Psoas muscle (tissue), 8 donors: ENCODE measurements at places on chromosomes 4 and X.

GRCh38 chrX:48800574-48801279, 1.1 kb upstream of the HDAC6 start:
- no peak for DNase-seq

- no peak for DNase-seq
These were observed 1.7 kb downstream of the MTMR1 start for GRCh38 chrX:150694738-150695410.

DNA sequence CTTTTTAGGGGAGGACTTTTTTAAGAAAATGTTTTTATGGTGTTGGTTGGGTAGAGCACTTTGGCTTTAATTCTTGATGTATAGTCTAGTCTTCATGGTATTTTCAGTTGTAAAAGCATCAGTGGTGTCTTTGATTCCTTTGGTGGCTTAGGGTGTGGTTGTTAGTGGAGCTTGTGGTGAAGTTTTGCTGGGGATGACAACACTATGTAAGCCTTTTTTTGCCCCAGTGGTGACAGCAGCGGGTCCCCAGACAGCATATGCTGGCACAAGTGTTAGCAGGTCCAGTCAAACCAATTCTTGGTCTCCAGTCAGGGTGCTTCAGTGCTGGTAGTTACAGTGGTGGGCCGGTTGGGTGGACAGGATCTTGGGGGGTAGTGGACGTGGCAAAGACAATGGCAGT, 52.0 kb downstream of the CHIC1 start:
- no peak for DNase-seq

DNA sequence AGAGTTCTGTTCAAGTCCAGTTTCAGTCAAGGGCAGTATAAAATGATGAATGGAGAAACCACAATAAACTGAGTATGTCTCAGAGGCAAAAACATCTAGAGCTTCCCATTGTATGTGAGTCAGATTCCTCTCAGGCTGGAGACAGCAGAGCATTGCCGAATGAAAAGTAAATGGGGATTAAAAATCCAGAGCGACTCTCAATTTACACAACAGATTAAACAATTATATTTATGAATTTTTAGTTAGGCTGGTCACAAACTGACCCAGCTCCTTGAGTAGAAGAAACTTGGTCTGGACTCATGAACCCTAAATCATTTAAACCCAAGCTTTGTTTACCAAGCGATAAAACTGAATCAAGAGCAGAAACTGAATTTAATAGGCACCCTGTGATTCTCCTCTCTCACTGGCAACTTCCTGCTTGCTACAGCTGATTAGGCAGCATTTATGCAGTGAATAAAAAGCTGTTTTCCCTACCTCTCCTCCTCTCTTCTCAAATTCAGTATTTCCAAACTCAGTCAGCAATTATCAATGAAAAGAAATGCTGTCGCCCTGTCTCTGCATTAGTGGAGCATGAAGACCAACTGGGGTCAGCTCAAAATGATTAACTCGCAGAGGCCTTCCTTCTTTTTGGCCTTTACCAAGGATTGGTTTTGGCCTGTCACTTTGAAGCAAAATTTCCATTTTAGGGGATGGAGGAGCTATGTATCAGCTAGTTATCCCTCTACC, 568.0 kb downstream of the PDHA2 start:
- no peak for DNase-seq

- DNase-seq = no peak
These were observed 21.0 kb downstream of the MAOA start for GRCh38 chrX:43676971-43677572.

GRCh38 chr4:170872794-170873193, 783.0 kb upstream of the AADAT start:
- no peak for DNase-seq

- no peak for DNase-seq
These were observed 163.4 kb downstream of the AREG start for GRCh38 chr4:74608151-74608949.

DNA sequence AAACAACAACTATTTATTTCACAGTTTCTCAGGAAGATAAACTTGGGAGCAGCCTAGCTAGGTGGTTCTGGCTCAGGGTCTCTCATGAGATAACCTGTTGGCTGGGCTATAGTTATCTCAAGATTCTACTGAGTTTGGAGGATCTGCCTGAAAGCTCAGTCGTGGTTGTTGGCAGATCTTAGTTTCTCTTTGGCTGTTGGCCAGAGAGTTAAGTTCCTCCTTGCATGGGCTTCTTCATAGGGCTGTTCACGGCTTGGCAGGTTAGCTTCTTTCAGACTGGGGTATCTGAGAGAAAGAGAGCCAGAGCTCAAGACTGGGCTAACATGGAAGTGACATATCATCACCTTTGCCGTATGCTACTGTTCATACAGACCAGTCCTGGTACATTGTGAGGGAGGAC, 28.7 kb downstream of the SEC24B start:
- DNase-seq = no peak

DNA sequence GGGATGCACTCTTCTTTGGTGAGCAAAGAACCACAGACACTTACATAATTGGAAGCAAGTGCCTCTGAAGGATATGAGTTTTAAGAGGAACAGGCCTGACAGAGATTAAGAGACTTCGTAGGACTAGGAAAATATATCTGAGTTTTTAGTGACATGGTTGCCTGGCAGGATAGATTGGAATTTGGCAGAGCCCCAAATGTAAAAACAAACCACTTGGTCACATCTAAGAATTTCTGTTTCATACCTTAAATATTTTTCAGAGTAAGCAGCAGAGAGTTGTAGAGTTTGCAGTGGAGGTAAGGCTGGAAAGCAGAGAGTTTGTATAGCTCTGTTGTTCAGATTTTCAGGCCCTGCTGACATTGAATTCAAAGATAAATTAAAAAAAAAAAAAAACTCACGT, 150.1 kb upstream of the MAGEB2 start:
- no peak for DNase-seq

- no peak for DNase-seq
These were observed 42.4 kb downstream of the MOSPD2 start for GRCh38 chrX:14915596-14915995.

DNA sequence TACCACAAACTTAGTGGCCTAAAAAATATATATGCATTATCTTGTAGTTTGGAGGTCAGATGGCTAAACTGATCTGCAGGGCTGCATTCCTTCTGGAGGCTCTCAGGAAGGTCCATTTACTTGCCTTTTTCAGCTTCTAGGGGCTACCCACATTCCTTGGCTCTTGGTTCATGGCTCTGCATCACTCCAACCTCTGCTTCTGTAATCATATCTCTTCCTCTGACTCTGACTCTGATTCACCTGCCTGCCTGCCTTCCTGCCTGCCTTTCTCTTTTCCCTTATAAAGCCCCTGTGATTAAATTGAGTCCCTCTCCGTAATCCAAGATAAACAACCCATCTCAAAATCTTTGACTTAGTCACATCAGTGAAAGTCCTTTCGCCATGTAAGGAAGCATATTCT, 25.0 kb upstream of the FRMPD4 start:
- DNase-seq = no peak

- DNase-seq = no peak
These were observed 129.2 kb downstream of the NR3C2 start for GRCh38 chr4:148312956-148313490.

DNA sequence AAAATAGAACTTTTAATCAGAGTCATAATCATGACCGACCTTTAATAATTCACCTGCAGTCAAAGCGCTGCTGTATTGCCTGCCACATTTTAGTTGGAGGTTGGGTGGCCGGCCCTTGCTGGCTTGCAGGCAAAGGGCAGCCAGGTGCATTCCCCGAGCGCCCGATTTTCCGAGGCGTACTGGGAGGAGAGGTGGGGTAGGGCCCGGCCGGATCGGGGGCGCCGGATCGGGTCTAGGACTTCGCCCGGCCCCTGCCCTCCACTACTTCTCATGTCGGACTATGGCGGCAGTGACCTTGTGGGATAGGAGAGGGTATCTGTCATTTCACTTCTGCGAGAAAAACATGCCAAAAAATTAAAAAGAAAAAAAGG, 2.5 kb upstream of the RS1 start:
- peak; percentile 57 for DNase-seq

DNA sequence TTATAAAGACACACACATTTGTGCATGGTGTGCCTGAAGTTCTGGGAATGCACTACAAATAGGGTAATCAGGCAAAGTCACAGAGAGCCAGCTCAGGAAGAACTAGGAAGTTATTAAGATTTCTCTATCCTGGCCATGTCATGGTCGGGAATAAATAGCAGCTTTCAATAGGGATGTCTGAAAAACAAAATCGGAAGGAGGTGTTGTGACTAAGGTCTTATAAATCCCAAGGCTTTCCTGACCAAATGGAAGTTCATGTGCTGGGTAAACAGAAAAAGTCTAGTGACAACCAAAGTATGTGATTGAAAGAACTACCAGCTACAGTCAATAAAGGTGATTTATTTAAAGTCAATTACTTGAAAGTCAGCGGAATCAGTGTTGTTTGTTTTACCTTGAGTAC, 262.5 kb upstream of the HS3ST1 start:
- DNase-seq = no peak

GRCh38 chr4:19146038-19146437, 1105.7 kb upstream of the SLIT2 start:
- DNase-seq = no peak

- DNase-seq = no peak
These were observed 117.9 kb downstream of the COL25A1 start for GRCh38 chr4:109184491-109184961.

DNA sequence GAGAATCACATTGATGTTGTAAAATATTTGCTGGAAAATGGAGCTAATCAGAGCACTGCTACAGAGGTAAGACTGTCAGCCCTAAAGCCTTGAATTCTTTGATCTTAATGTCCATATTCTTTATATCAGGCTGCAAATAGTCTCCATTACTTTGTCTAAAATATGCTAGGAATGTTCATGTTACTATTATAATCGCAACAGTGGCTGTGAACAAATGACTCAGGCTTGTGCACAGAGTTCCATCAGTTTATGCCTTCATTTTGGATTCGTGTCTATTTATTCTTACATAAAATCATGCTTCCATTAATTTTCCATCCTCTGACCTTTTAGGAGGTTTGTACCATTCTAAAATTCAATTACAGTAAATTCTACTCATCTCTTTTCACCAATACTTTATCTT, 182.7 kb downstream of the ANK2 start:
- DNase-seq = no peak

- DNase-seq = no peak
These were observed 6.6 kb downstream of the TLL1 start for GRCh38 chr4:165879641-165880040.

GRCh38 chr4:74159143-74159709, 1.3 kb downstream of the MTHFD2L start:
- DNase-seq = no peak

GRCh38 chr4:152509595-152510225, 26.2 kb downstream of the FBXW7 start:
- DNase-seq = no peak

- no peak for DNase-seq
These were observed 70.5 kb downstream of the GRIA2 start for GRCh38 chr4:157291071-157291470.

- peak; percentile 12 for DNase-seq
These were observed 203.5 kb downstream of the PRDM5 start for GRCh38 chr4:120718979-120719566.

GRCh38 chrX:108304210-108304609, 134.0 kb downstream of the COL4A6 start:
- no peak for DNase-seq

DNA sequence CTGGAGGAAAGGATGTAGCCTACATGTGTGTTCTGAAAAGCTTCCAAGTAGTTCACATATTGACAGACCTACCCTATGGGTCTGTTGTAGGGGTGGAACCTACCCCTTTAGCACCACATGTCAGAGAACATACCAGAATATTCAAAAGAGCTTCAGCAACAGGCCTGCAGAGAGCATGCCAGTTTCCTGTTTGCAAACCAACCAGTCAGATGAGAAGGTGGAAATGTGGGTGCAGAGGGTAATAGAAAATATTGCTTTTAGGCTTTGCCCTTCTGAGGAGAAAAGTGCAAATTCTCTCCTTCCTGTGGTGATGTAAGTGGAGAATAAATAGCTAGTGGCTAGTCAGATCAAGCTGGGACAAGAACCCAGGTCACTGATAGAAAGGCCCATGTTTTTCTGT, 16.4 kb downstream of the INTS6L start:
- no peak for DNase-seq

- DNase-seq = no peak
These were observed 1163.2 kb downstream of the PCDH18 start for GRCh38 chr4:136369073-136369472.

GRCh38 chr4:148022975-148023374, 291.1 kb downstream of the ARHGAP10 start:
- no peak for DNase-seq

DNA sequence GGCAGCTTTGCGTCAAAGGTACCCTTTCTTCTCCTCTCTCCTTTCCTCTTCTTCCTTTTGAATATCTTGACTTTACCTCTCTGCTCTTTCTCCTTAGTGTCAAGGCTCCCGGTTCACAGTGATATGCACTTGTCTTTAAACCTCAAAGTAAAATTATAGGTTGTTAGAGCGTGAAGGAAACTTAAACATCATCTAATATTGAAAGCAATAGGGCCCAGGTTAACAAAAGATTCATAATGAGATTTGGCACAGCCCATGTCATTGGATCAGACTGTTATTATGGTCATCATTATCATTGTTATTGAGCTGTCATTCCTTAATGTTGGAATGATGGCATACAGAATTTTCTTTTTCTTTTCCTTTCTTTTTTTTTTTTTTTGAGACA, 32.5 kb downstream of the FTHL17 start:
- no peak for DNase-seq

DNA sequence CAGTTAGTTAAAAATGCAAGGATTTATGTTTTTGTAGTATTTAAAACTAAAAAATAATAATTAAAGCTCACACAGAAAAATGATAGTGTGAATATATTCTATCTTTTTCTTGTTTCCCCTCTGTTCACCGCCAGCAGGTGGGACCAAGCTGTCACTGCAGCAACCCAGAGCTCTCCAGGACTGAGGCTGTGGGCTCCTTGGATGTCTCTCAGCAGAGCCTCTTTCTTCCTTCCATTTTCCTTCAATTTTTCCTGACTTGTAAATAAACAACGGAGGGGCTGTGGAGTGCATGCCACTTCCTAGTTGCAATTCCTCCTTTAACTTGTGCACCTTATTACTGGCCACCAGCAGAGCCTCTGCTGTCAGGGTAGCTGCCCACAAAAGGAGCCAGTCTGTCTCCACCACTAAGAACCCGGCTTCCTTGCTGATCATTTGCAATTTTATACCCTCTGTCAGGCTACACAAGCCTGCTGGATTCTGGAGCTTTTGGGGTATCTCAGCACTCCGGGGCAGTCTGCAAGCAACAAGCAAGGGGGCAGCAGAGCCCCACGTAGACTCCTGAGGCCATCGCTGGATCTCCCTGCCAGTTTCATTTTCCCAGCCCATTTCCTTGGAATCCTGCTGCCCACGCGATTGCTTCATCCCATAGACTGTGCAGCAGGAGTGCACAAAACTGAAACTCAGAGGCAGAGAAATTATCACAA, 1467.4 kb downstream of the C4orf33 start:
- DNase-seq = peak; percentile 53

DNA sequence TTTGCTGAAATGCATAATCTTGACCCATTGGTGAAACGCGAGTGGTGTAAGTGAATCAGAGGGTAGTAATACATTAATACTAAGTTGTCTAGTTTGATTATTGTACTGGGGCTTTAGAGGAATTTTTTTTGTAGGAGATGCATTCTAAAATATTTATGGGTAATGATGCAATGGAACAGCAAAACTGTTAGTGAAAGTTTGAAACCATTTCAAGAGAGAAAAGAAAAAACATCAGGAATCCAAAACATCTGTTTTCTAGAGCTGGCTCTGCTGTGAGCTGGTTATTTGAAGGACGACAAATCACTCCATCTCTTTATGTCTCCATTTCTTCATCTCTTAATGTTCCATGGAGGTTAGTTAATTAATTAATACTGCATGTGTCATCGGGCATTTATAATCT, 351.9 kb upstream of the FAT1 start:
- DNase-seq = no peak
